Stimulated activated CD8-positive, alpha-beta memory T cell treated with anti-CD3 and anti-CD28 coated beads, Interleukin-15, amount 100 ng/mL, for 1 hour (primary cell): ENCODE measurements at places on chromosomes 3 and 15.

GRCh38 chr15:71313806-71314205 is 198.5 kb downstream of the THSD4 start:
- no peak for DNase-seq

- no peak for DNase-seq
These were observed 85.6 kb upstream of the PHLDB2 start for GRCh38 chr3:111773484-111773883.

DNA sequence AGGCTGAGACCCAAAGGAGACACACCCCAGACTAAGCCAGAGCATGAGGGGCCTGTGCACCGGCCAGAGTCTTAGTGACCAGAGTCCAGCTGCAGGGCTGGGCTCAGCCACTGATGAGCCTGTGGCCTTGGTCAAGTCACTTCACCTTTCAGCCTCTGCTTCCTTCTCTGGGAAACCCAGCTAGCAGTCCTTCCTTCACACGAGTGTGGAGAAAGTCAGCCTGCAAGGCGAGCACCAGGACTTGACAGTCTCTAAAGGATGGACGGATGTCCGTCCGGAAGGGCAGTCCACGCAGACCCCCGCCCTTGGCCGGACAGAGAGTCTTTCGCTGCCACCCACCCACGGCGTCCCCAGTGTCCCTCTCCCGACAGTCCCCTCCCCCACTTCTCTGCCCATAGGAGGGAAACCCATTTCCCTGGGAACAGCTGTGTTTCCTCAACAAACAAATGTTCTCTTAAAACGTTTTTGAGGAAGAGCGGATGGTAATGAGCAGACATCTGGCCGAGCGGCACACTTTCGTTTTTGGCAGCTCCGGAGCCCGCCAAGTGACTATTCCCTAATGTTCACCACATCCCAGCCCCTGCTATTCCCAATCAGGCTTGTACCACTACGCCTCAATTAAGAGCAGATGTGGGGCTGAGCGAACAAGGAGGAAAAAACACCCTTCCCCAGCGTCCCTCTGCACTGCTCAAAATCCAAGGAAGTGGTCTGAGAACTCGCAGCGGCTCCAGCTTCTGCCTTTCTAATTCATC is 129.1 kb upstream of the SMAD3 start:
- no peak for DNase-seq

DNA sequence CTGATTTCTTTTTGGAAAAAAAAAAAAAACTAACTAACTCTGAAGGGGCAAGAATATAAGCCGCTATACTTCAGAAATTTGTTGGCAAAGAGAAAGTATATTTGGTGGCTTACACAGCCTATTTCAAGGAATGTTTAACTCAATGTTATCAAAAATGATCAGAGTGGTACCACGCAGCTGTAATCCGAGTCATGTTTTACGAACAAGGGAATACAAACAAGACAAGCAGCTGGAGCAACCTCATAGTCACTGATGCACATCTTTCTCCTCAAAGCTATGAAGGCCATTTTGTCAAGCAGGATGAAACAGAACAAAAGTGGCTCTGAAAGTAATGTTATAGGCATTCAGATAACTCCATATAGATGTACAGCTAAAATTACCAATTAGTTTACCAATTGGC is 81.2 kb downstream of the SCAPER start:
- DNase-seq = no peak

- no peak for DNase-seq
These were observed 5.2 kb downstream of the GOLGA8B start for GRCh38 chr15:34578283-34578674.

GRCh38 chr15:92117261-92117731 is 263.8 kb downstream of the SLCO3A1 start:
- no peak for DNase-seq

- no peak for DNase-seq
These were observed 22.5 kb upstream of the VPS8 start for GRCh38 chr3:184789314-184789998.

- no peak for DNase-seq
These were observed 248.1 kb downstream of the ERC2 start for GRCh38 chr3:56219894-56220805.

- DNase-seq = no peak
These were observed 334.8 kb downstream of the LPP start for GRCh38 chr3:188488801-188489200.

DNA sequence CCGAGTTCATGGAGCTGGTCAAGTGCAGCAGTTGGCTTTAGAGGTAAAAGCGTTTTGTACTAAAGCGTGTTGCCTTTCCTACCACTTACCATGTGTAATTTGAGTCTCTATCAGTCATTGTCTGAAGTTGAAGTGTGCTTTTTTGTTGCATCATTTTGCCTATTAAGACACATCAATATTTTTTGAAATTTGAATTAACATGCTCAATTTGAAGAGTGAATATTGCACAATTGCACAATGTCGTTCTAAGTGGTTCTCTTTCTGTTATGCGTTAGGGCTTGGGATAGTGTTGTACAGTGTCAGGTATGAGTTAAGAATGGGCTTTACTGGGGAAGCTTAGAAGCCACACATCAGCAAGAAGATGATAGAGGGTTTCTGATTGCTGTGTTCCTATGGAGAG is 84.0 kb upstream of the ACKR4 start:
- no peak for DNase-seq

DNA sequence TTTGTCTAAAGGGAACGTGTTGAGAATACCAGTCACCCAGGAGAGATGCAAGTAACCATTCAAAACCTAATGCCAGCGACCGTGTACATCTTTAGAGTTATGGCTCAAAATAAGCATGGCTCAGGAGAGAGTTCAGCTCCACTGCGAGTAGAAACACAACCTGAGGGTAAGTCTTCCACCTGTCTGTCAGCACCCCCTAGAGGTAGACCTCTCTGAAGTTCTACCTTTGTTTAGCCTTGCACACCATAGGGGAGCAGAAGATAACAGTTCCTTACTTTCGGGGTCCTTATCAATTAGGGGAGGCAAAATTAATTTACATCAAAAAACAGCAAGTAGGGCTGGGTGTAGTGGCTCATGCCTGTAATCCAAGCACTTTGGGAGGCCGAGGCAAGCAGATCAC is 124.4 kb downstream of the HCN4 start:
- no peak for DNase-seq

DNA sequence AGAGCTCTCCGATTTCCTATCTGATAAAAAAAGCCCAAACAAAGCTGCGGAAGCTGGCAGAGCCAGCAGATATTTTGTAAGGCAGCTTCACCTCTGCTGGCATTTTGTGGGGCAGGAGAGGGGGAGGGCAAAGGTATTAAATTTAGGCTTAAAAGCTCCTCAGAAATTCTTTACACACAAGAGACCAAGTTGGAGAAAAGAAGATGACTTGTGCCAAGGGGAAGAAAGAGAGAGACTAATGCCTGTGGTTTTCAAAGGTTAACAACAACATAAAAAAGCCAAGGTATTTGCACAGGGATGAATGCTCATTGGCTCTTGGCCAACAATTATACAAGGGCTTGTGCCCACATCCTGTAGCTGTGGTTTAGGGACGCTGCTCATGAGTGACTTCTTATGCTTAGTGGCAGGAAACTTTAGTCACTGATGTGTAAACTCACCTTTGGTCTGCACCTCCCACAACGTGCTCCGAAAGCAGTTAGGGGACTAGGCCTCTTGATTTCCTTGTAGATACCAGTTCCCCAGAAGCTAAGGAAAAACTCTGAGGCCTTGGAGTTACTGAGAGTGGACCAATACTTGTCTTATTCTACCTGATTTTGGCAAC is 152.9 kb downstream of the TPRG1 start:
- DNase-seq = peak; percentile 56

DNA sequence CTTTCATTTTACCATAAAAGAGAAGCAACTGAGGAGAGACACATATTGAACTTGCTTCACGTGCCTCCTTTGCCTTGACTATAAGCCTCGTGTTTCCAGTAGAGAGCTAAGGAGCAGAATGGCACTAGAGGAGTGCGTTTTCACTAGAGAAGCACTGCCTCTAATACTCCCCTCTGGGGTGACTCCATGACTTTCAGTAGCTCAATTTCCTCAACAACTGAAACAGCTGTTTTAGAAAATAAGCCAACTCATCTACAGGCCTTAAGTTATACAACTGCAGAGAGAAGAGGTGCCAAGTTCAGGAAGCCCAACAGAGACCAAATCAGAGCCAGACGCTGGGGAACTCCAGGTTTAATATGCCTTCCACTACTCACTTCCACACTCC is 1.9 kb downstream of the UBP1 start:
- DNase-seq = no peak

- DNase-seq = no peak
These were observed 21.3 kb downstream of the PRTG start for GRCh38 chr15:55721554-55722185.

DNA sequence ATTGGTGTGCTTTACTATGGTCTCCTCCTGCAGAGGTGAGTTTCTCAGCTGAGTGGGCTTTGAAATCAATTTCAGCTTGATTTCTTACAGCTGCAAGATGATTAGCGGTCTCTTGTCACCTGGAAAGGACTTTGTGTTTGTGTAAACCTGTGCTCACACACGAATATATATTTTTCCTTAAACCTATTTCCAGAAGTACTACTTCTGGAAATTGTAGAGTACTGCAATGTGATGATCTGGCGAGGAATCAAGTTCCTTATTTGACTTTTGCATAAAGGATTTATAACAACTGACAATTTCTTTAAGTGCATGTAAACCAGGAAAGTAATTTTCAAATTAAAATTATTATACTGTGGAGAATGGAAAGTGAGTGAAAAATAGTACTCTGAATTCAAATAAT is 2.1 kb downstream of the MCTP2 start:
- DNase-seq = no peak

GRCh38 chr3:38039101-38039898 is at the start of gene DLEC1:
Gene DLEC1, plus strand, starts transcription at chr3:38039208. Its CDS starts 18 bp downstream, at chr3:38039226.
- peak; percentile 66 for DNase-seq

DNA sequence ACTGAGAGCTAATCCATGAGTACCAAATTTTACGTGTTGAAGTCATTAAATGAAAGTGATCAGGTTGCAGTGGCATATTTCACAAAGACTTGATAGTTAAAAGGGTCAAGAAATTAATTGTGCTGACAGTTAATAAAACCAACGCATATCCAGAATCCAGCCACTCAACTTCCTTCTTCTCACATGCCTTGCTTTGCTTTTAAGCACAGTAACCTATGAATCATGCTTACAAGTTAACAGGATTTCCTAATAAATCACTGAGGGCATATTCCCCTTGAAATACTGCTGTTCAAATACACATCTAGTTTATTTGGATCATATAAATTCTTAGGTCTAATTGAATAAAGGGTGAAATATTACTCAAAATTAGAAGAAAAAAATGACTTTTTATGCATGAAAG is 801.5 kb upstream of the EPHA6 start:
- DNase-seq = no peak

GRCh38 chr3:160773722-160774121 is 17.7 kb downstream of the PPM1L start:
- DNase-seq = no peak

- DNase-seq = no peak
These were observed 209.5 kb upstream of the LRRN1 start for GRCh38 chr3:3589715-3590130.

DNA sequence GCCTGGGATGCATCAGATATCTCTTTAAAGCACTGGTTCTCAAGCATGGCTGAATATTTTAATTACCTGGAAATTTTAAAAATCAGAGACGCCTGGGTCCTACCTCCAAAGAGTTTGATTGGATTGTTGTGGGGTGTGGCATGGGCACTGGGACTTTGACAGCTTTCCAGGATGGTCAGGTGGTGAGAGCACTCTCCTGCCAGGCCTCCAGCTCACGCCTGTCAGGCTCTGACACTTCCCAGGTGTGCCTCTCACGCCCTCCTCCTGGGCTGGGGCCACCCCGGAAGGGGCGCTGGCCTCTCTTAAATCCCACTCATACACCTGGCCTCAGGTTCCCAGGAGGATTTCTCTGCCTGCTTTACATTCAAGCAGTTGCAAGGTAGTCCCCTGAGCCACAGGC is 48.5 kb downstream of the AMOTL2 start:
- DNase-seq = no peak

- no peak for DNase-seq
These were observed 44.8 kb upstream of the MAP3K13 start for GRCh38 chr3:185318141-185318540.

DNA sequence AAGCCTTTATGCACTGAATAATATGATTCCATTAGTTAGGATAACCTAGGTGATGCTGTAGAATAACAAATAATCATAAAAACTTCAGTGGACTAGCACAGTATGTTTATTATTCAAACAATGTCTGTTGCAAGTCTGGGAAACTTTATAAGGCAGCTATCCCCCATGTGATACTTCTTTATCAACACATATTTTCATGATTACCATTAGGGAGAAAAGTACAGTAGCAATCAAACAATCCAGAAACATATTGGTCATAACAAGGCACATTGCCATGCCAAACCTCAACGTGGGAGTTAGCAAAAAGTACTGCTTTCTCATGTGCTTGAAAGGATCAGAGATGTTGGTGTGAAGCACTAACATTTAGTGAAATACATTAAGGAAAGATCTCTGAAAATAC is 35.5 kb downstream of the EOMES start:
- no peak for DNase-seq

DNA sequence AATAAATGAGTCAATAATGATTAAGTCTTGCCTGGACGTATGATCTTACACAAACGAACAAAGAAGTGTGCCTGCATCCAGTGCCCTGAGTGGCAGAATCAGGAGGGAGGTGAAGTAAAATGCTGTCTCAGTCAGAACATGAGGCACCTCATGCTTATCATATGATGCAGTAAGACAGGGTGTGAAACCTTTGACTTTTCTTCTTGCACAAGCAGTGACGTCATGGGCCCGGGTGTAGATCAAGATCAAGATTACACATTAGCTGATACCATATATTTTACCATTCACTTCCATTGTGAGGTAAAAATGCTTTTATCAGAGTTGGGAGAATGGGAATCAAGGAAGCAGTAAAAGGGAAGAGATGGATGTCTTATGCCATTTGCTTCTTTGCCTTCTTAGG is 291.6 kb upstream of the PLSCR5 start:
- no peak for DNase-seq

- no peak for DNase-seq
These were observed 27.1 kb downstream of the LRIG1 start for GRCh38 chr3:66473692-66474091.

DNA sequence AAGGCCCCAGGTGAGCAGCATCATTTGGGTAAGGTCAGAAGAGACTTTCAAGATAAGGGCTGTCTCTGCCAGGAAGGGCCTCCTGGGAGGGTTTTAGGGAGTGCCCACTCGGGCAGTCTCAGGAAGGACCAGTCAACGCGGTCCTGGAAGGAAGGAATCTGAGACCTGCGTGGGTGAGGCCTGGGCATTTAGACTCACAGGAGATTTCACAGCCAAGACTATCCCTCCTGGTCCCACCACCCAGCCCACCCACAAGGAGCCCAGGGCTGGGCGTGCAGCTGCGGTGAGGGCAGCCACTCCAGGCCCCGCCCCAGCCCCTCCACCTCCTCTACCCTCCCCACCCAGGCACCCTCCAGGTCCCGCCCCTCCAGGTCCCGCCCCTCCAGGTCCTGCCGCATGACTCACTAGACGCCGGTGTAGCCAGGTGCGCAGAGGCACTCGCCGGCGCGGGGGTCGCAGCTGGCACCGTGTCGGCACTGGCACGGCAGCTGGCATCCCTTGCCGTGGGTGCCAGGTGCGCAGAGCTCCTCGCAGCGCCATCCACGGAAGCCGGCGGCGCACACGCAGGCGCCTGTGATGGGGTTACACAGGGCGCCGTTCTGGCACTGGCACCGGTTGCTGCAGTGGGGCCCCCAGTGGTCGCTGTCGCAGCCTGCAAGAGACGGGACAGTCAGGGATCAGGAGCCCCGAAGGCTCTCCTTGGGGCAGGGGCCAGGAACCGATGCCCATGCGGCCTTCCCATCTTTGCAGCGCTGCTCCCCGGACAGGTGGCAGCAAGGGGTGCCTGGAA is 112.7 kb downstream of the RAB11A start:
- peak; percentile 46 for DNase-seq
